Muscle of leg (tissue), 16 donors: ENCODE measurements at places on chromosomes 2 and 18. TPM values are rescaled to one million over a fixed set of nuclear protein-coding genes. Genes with fewer than 3 reads are reported as not detected.

TTLL4 gene
- polyA plus RNA-seq = 23.2 TPM

PLCD4 gene
- 44.6 TPM for polyA plus RNA-seq

ABCG8 gene
- 0.28 TPM for polyA plus RNA-seq

SERPINB3 gene
- polyA plus RNA-seq = not detected

GPBAR1 gene
- polyA plus RNA-seq = 3.2 TPM

TWSG1 gene
- polyA plus RNA-seq = 57.2 TPM
